Karpas-422 (cell line): ENCODE measurements at places on chromosomes 11 and 22. TPM values are rescaled to one million over a fixed set of nuclear protein-coding genes. Genes with fewer than 3 reads are reported as not detected.

GRCh38 chr22:23836692-23837495 is 1.9 kb downstream of the DERL3 start:
- DNase-seq, result peak; percentile 61
- H3K27me3 ChIP-seq, result no peaks in the 10 kb centered on the region
- peaks cover 9% of the 10 kb centered on the region for H3K36me3 ChIP-seq
- H3K4me3 ChIP-seq, result peak overlapping the region; percentile 62; the same call in 1 of the 2 replicates
- peak overlapping the region; percentile 98 for H3K27ac ChIP-seq
- peaks cover 70% of the 10 kb centered on the region for H3K4me1 ChIP-seq

The APOBEC3B gene
- not detected in 2 replicates for total RNA-seq

- DNase-seq, result no peak
- H3K4me3 ChIP-seq, result no peak overlapping the region
- no peak overlapping the region for H3K27ac ChIP-seq
Observed at GRCh38 chr11:69860244-69860643, 41.0 kb upstream of the FGF3 start.

GRCh38 chr22:34587357-34588356 is 478.3 kb upstream of the ISX start:
- H3K4me3 ChIP-seq, result no peak overlapping the region
- no peak overlapping the region for H3K27ac ChIP-seq
- no peaks in the 10 kb centered on the region for H3K27me3 ChIP-seq
- H3K4me1 ChIP-seq, result no peaks in the 10 kb centered on the region
- H3K36me3 ChIP-seq, result no peaks in the 10 kb centered on the region

The HBB gene
- not detected in 2 replicates for total RNA-seq
